Activated CD4-positive, CD25-positive, alpha-beta regulatory T cell treated with anti-CD3 and anti-CD28 coated beads, Interleukin-2, amount 50 U/mL, for 72 hours (primary cell): ENCODE measurements at places on chromosomes 1 and 21.

- no peak for DNase-seq
These were observed 376.4 kb downstream of the PLPP3 start for GRCh38 chr1:56202796-56203492.

GRCh38 chr1:64337926-64338325, 132.0 kb upstream of the CACHD1 start:
- no peak for DNase-seq

GRCh38 chr1:213986020-213986924, 1.5 kb upstream of the PROX1 start:
- no peak for DNase-seq

DNA sequence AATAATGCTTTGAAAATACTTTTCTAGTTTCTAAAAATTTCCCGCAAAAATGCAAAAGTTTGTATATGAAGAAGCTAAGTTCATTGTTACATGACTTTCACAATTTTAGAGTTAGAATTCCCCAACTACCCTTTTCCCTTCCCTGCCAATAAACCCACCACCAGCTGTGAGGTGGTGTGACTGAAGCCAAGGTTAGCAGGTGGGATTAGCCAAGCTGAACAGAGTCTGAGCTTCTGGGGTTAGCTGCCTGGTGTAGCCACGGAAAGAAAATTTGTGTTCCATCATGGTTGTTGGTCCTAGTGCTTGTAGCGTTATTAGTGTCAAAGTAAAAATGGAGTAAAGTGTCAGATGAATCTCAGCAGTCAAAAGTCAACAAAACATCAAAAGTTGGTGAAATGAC, 110.9 kb downstream of the ASTN1 start:
- no peak for DNase-seq

DNA sequence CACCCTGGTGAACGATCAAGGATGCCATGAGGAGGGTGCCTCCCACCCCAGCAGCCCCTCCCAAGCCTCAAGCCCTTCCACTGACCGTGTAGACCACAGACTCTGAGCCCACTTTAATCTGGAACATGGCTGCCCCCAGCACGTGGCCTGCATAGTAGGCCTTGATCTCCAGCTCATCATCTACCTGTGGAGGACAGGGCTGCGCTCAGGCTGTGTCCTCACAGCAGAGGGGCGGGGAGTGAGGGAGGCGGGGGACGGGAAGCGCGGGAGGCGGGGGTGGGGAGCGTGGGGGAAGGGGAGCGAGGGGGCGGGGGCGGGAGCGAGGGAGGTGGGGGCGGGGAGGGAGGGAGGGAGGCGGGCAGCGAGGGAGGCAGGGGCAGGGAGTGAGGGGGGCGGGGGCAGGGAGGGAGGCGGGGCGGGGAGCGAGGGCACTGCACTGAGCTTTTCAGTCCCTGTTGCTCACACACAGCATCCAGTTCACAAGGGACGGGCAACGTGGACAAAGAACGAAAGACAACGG, 7.1 kb downstream of the PUSL1 start:
- no peak for DNase-seq

DNA sequence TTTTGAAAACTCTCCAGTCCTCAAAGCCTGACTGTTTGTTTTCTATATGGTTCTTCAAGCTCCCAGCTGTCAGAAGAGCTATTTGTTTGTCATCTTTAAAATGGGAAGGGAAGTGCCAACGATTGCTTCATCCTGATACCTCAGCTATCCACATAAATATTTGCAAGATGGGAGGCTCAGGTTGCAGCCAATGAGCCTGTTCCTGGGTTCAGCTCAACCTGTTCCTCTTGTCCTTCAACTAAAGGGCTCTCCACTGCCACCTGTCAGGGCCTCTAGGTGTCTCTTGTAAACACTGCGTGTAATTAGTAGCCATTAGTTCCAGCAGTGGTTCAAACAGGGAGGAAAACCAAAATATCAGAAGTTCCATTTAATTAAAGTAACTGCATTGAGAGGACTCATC, 445.1 kb downstream of the AJAP1 start:
- DNase-seq = no peak

DNA sequence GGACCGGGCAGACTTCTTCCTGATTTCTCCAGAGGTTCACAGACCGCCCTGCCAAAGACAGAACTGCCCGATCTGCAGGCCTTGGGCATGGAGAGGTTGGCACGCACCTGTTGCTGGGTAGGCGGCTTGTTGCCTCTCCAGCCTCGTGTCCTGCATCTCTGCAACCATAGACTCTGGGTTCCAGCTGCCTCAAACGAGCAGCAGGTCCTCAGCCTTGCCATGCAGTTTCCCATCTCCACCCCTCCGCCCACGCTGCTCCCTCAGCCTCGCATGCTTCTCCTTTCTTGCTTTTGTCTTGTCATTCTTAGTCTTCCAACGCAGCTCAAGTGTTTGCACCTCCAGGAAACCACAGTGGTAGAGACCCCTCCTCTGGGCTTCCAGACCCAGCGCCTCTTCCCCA, 126.2 kb downstream of the LACTBL1 start:
- no peak for DNase-seq
